ENCODE measurements at places on chromosomes 2 and 18.

- DNase-seq: no peak
Measured at GRCh38 chr18:44870631-44871502, 190.2 kb downstream of the SETBP1 start.

- no peak for DNase-seq
Measured at GRCh38 chr2:38259311-38259710, 117.8 kb downstream of the ATL2 start.

- DNase-seq: no peak
Measured at GRCh38 chr2:102061962-102062795, 70.4 kb downstream of the IL1R2 start.

GRCh38 chr2:230717600-230717999, 5.0 kb downstream of the CAB39 start:
- DNase-seq: no peak

DNA sequence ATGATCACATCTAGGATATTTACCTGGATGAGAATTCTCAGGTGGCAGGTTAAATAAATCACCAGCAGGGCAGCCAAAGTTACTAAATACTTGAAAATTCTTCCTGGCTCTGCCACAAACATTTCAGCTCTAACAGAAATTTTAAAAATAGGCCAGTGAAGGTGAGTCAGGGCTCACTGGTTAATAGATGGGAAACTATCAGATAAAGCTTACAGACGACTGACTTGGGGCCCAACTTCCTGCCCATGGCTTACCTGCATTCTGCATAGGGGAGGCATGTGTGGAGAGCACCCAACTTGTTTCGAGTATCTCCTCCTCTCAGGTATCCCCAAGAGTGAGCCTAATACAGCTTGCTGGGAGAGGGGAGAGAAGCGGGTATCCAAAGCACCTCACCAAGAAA, 57.8 kb downstream of the SPRED2 start:
- no peak for DNase-seq

DNA sequence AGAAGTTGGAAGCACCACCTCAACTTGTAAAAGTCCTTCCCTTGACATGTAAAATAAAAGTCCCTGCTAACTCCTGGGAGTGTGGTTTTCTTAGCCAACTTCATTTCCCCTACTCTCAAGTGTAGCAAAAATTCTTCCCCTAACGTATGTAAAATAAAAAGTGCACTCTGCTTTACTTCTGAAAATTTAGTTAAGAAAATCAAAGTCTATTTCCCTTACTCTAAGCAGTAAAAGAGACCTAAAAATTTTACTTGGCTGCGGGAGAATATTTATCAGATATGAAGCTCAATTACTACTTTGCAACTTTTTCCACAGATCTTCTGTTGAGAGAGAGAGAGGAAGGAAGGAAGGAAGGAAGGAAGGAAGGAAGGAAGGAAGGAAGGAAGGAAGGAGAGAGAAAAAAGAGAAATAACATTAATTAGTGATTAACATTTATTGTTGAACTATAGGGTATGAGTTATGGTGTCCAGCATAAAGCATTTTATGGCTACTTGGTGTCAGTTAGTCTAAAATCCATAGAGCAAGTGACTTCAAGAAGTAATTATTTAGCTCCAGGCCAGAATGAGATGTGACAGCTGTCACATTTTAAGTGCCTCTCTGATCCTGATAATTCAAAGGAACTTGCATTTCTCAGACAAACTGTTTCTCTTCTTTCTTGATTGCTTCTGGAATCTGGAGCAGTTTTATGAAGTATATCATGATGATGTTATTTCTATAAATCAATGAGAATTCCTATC, 210.3 kb downstream of the TMX3 start:
- no peak for DNase-seq
